ENCODE measurements at places on chromosomes 1 and 21.

DNA sequence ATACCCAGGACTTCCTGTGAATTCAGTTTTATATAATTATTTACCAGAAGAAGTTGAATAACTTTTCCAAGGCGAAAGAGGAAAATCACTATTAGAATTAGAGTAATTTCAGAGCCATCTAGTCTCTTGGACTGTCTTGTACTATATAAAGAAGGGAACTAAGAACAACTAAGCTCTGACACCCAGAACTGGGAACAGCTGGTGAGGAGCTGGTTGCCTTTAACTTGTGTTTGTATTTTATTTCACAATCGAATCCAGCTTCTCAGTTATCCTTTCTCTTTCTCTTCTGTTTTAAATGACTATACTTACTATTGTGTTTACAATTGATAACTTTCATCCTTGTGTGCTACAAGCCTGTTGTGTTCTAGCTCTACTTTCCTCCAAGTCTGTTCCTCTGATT, 8.4 kb downstream of the SNX27 start:
- DNase-seq: no peak

DNA sequence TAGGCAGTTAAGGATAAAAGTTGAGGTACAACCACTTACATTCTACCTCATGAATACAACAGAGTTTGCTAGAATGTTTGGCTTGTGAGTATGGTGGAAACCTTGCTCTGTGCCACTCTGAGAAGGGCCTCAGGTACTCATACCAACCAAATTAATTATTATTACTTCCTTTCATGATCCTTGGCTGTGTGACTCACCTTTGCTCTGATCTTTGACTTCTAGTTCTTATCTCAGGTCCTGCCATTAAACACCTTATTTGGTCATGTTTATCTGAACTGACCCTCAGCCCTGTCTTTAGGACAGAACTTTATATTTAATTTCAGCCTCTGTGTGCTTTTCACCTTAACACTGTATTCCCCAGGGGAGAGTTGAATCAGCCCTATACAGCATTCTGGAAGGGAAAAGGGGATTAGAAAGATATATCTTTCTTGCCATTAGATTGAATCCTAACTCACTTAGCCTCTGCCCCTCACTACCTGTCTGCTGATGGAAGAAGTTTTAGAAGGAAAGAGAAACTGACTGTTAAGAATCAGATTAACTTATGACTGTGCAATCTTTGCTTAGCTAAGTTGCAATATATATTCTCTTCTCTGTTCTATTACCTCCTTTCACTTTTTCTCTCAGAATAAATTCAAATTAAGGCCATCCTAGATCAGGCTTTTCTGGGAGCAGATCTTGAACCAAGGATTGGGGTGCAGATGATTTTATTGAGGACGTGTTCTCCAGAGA, 260.4 kb upstream of the DPYD start:
- DNase-seq: no peak

DNA sequence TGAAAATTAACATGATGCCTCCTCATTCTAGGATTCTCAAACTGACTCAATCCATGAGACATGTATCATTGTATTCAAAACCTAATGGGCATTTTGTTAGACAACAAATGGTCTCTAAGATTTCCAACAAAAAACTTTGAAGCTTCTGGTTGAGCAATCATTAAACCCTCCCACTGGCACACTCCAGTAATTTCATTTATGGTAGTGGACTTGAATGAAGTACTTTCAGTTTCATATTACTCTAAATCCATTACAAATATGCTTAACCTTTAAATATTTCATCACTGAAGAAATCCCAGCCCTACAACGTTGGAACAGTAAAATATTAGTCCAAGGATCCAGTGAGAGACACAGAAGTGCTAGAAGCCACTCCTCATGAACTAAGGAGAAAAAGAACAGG, 43.5 kb downstream of the GBP6 start:
- no peak for DNase-seq

DNA sequence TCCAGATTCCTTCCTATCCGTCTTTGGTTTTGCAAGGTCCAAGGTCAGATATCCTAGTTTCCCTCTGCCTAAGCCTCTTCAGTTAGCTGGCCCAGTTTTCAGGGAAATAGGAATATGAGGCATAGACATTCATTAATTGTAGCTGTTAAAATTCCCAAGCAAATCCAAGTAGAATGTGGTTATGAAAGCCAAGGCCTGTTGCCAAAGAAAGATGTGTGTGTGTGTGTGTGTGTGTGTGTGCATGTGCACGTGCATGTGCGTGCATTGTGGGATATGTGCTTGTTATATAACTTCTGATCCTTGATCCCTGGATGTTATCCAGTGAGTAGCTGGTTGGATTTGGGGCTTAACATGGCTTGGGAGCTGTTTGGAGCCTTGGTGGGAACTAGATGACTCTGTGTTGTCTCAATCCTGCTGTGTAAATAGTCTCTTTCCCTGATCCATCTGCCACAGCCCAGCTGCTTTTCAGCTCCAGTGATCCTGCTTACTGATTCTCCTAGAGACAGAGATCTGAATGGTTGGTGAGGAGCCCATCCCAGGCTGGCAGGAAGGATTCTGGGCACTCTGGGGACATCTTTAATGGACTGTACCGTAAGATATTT, 70.6 kb upstream of the GCLM start:
- DNase-seq: peak; percentile 43

GRCh38 chr1:199287647-199288046, 648.8 kb downstream of the PTPRC start:
- no peak for DNase-seq

DNA sequence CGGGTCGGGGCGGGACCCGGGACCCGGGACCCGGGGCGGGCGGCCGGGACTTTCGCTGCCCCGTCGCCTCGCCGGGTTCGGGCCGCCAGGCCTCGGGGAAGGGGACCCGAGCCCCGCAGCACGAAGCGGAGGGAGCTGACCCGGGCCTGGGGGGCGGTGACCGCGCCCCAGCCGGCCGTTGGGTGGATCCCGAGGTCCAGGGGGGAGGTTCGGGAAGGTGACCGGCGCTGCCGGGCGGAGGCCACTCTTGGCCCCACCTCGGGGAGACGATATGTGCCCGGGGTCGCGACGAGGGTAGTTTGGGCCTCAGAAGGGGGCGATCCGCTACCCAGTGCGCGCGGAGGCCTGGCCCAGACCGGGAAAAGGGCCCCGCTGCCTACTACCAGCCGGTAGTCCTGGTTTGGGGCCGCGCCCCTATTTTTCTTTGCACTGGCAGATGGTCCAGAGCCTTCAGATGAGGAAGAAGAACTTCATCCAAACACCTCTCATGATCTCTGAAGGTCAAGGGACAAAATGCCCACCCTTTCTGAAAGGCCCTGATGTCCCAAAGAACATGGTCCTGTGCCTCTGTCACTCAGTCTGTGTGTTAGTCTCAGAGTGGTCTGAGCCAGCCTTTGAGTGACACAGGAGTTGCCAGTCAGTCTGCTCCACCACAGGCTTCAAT, 766 bp downstream of the AGO4 start:
- DNase-seq: no peak

GRCh38 chr21:37744551-37744950, 171.7 kb downstream of the KCNJ6 start:
- DNase-seq: no peak

- no peak for DNase-seq
Observed at GRCh38 chr1:234608911-234609690, 877 bp downstream of the IRF2BP2 start.

DNA sequence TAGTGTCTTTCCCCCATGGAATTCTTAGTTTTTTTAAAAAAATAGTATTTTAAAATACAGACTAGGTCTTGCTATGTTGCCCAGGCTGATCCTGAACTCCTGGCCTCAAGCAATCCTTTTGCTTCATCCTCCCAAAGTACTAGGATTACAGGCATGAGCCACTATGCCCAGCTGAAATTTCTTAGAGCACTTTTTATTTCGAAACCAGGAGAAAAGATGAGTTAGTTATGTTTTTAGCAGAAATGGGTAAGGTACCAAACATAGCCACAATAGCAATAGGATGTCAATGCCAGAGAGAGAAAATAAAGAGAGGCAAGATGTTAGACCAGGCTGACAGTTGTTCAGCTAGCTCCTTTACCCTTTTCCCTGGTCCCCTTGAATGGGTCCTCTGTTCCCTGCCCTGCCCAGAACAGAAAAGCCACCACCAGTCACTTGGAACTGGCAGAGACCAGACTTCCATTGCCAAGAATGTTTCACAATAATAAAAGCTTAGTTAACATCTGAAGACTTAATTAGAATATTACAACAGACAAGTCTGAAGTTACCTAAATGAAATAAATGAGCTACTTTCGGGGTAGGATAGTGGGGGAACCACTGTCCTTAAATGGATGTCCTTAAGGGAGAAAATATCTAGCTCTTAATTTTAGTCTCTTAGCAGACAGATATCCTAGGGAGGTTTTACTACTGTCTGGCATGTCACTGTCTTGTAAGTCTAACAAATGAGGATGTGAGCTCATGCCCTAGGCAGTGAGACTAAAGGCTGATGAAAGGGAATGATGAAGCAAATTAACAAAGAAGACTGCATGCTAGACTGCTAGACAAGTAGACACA, 54.3 kb downstream of the ABL2 start:
- no peak for DNase-seq

GRCh38 chr1:92728697-92729096, 56.2 kb downstream of the EVI5 start:
- DNase-seq: no peak

GRCh38 chr1:211925016-211925415, 94.5 kb upstream of the LPGAT1 start:
- DNase-seq: no peak

- DNase-seq: no peak
Observed at GRCh38 chr1:89041119-89041641, 18.5 kb upstream of the GBP3 start.

- no peak for DNase-seq
Observed at GRCh38 chr1:59020151-59020997, 236.5 kb upstream of the JUN start.

- DNase-seq: no peak
Observed at GRCh38 chr1:169696273-169697100, 14.9 kb downstream of the SELL start.

DNA sequence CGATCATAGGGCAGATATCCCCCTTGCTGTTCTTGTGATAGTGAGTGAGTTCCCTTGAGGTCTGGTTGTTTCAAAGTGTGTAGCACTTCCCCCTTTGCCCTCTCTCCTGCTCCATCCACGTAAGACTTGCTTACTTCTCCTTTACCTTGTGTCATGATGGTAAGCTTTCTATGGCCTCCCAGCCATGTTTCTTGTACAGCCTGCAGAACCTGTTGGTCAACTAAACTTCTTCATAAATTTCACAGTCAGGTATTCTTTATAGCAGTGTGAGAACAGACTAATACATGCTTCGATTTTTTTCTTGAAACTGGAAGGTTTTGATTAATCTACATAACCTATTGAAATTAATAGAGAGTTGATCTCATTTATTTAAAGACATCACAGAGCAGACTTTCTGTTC, 302.5 kb upstream of the PBX1 start:
- no peak for DNase-seq

- no peak for DNase-seq
Observed at GRCh38 chr1:164836614-164837018, 277.6 kb downstream of the PBX1 start.

GRCh38 chr1:247962911-247963588, 2.0 kb upstream of the OR2AK2 start:
- DNase-seq: no peak

GRCh38 chr1:87915771-87916170, 587.1 kb downstream of the LMO4 start:
- DNase-seq: no peak

DNA sequence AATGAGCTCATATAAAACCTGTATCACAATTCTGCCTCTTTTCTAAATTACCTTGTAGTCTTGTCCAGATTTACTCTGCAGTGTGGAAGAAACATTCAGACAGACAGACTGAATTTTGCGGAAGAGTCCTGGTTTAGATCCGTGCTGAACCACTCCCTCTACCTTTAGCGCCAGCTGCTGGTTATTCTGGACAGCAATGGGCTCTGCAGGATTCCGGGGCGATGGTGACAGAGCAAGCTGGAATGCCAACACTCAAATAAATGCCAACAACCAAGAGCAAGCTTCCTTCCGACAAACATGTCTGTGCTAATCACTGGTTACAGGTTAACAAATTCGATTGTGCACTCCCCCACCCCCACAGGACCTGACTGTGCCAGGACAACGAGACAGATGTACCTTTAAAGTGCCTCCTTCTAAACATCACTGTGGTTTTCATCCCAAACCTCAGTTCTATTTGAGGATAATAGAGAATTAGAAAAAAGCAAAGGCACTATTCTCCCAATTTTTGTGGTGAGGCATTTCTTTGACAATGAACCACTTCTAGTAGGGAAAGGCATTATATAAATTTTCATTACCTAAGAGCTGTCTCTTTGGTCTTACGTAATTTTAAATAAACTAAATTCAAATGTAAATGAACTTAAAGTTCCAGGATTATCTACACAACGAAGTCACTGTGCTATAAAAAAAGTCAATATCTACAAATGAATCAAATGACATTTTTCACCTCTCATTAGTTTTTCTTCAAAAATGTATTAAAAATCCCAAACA, 90.4 kb downstream of the INTS7 start:
- no peak for DNase-seq

GRCh38 chr1:92306020-92306419, 7.2 kb downstream of the RPAP2 start:
- DNase-seq: no peak

DNA sequence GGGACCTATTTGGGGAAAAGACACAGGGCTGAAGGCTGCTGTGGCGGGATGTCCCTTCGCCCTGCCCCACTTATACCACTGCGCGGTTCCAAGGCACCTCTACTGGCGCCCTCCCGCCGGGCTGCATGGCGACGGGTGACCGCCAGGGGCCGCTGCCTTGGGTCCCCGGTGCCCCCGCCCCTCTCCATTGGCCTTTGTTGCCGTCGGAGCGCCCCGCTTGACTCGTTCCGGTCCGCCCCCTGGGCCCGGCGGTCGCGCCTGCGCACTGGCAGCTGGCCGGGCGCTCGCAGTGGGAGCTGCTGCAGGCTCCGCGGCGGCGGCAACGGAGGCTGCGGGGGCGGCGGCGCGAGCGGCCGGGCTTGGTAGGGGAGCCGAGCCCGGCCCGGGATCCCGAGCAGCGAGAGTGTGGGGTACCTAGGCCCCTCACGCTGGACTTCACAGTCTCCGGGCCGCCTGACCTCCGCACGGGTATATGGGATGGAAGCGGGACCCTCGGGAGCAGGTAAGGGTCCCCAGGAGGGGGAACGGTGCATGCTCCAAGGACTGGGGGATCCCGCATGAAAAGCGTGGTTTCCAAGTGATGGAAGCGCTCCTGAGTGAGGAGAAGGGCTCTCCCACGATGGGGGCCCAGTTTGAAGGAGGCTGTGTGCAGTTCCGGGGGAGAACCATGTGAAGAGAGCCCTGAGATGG, at the start of gene AGO1:
TSS of gene AGO1 (plus strand) at position 265 of the 690 bp plus-strand sequence. CDS start at position 478, 213 bp downstream.
- DNase-seq: peak; percentile 69

- no peak for DNase-seq
Observed at GRCh38 chr1:213793482-213794067, 194.2 kb upstream of the PROX1 start.

Measured in smooth muscle cell of the brain vasculature (primary cell).